Amniotic epithelial cell (primary cell): ENCODE measurements at places on chromosomes 16 and 17.

GRCh38 chr17:6686026-6686425 lies 27.1 kb downstream of the SLC13A5 start:
- no peak for DNase-seq

DNA sequence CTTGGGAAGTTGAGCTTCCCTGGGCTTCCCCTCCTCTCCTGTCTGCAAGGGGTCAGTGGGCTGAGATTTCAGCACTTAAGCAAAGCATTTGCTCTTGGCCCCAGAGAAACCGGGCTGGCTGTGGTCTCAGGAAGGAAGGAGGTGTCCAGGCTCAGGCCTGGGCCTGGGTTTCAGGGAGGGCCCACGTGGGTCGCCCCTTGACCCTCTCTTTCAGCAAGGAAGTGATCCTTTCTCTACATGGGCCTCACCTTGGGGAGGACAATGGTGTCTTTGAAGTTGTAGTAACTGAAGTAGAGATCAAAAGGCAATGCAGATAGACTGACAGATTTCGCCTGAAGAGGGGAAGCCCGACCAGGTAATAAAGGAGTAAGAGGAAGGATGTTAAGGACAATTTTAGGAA lies 2.7 kb downstream of the NOD2 start:
- DNase-seq: no peak

DNA sequence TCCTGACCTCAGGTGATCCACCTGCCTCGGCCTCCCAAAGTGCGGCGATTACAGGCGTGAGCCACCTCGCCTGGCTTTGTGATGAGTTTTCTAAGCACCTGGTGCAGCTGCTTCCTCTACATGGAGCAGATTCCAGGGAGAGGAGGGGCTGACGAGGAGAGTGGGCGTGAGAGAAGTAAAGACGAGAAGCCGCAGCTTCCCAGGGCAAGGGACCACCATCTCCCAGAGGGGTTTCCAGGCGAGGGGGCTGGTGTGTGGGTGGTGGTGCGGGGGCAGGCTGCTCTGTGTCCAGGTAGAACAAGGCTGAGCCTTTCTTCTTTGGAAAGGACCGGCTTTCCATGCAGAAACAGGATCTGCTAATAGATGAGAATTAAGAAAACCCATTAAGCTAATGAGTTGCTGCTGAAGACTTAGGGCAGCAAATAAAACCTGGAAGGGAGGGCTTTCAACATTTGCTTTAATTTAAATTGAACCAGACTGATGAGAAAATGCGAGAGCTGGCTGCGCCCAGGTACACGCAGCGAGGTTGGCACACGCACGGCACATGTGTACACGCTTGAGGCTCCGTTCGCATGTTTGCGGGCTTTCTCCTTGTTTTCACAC lies 236.7 kb downstream of the RBFOX3 start:
- DNase-seq: no peak

GRCh38 chr16:77553130-77553529 lies 118.3 kb upstream of the ADAMTS18 start:
- no peak for DNase-seq

GRCh38 chr16:9381905-9382304 lies 290.5 kb downstream of the HAPSTR1 start:
- no peak for DNase-seq

- no peak for DNase-seq
Observed at GRCh38 chr17:2692781-2693135, 18.8 kb downstream of the CLUH start.

GRCh38 chr17:5485270-5486205 lies at the start of gene DERL2:
TSS of gene DERL2 (minus strand) at chr17:5486178. CDS start at chr17:5486161, 17 bp downstream.
- peak; percentile 51 for DNase-seq

GRCh38 chr16:86513471-86514277 lies 3.3 kb downstream of the FOXF1 start:
- peak; percentile 23 for DNase-seq

- peak; percentile 82 for DNase-seq
Observed at GRCh38 chr16:86791287-86792035, 213.1 kb downstream of the FOXL1 start.

DNA sequence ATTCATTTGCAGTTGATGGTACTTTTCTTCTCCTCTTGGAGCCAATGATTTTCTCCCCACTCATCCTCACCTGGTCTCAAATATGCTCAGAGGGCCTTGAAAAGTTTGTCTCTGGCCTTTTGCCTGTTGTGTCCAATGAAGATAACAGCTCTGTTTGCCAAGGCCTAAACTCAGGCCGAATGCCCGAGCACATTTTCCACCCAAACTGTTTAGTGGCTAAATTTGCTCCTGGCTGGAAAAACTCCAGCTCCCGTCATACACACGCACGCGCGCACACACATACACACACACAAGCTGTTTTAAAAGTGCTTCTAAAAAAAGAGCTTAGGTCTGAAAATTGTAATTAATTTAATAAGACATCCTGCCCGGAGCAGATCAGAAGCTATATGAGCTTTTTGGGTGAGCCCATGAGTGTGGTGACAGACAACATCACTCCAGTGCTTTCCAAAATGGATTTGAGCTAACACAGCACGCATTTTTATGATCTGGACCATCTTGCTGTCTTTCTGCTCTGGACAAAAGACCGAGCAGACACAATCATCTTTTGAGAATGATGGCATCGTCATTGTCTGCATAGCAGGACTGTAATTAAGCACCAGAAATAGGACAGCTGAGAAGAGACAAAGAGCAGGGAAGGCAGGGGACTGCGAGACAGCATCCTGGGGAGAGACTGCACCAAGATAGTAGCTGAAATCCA lies 48.9 kb downstream of the IRX6 start:
- no peak for DNase-seq
